ENCODE measurements at places on chromosomes 7 and 10.

- DNase-seq, result no peak
- H3K4me3 ChIP-seq, result no peak overlapping the region
- H3K4me1 ChIP-seq, result no peaks in the 10 kb centered on the region
- no peaks in the 10 kb centered on the region for H3K36me3 ChIP-seq
- H3K27me3 ChIP-seq, result no peaks in the 10 kb centered on the region
These were observed 326.6 kb upstream of the POM121L12 start for GRCh38 chr7:52708846-52709245.

DNA sequence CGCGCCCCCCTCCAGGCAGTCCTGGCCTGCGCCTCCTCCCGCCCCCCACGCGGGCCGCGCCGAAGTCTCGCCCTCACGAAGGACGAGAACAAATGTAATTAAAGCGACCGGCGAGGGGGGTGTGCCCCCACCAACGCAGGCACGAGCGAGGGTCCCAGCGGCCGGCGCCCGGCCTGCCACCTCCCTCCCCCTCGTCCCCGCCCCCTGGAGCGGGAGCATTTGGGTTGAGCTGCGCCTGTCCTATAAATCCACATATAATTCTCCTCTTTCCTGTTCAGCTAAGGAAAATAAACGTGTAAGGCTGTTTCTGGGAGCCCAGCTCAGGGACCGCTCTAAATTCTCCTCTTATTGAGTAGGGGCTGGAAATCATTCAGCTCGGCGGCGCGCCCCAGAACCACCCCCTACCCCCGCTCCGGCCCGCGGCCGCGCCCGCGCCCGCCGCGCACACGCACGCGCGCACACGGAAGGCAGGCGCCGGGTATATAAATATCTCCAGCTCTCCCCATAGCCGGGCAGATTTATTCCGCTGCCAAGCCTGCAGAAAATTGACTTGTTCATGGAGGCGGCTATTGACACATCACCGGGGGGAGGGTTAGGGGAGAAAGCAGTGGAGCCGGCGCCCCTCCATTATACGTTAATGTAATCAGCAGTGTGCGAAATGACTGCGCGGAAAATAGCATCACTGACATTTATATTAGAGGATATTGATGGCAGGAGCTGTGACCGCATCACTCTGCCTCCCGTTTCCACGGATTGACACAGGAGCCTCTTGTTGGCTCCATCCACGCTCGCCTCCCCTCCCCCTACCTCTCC, 61.6 kb upstream of the BTRC start:
- H3K4me1 ChIP-seq, result peaks cover 23% of the 10 kb centered on the region
- H3K27ac ChIP-seq, result no peak overlapping the region
- no peaks in the 10 kb centered on the region for H3K36me3 ChIP-seq
- H3K27me3 ChIP-seq, result peaks cover 62% of the 10 kb centered on the region

GRCh38 chr10:82402906-82403401, 528.0 kb downstream of the NRG3 start:
- no peak overlapping the region for H3K27ac ChIP-seq
- no peak overlapping the region for H3K4me3 ChIP-seq

GRCh38 chr7:21898265-21898930, 47.3 kb downstream of the CDCA7L start:
- peaks cover 15% of the 10 kb centered on the region for H3K36me3 ChIP-seq
- no peak for DNase-seq

DNA sequence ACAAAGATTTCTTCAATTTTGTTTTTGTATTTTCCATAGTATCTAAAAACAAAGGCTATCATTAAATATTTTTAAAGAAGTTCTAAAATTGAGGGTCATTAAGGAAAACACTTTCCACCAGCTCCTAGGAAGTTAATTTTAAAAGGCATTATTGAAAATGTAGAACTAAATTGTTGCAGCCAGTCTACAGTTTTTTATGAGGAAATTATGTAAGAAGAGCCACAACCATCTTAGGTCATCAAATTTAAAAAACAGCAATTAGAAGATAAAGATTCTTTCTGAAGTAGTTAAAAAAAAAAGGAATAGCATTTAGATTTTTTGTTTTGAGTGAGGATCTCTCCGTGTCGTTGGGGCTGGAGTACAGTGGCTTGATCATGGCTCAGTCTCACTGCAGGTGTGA, 161.7 kb downstream of the NRBF2 start:
- no peak overlapping the region for H3K4me3 ChIP-seq
- H3K27ac ChIP-seq, result no peak overlapping the region
- H3K36me3 ChIP-seq, result no peaks in the 10 kb centered on the region
- no peaks in the 10 kb centered on the region for H3K27me3 ChIP-seq
- H3K4me1 ChIP-seq, result no peaks in the 10 kb centered on the region

DNA sequence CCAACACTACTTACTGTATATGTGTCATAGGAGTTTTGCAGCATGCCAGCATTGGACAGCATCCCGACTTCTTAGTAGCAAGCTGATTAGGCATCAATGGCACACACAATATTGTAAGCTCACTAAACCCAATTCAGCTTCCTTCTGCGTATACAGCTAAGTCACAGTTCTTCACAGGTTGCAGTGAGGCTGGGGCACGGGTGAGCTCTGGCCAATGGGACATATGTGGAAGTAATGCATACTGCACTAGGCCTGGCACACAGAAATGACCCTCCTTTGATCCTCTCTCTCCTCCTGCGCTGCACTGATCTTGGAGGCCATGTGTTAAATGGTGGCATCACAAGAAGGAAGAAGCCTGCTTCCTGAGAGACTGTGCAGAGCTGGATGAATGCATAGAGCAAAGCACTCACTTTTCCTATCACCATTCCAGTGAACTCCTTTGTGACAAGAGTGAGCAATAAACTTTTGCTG, 11.9 kb downstream of the RAB11FIP2 start:
- H3K4me3 ChIP-seq, result no peak overlapping the region
- H3K4me1 ChIP-seq, result peaks cover 10% of the 10 kb centered on the region
- H3K27ac ChIP-seq, result no peak overlapping the region
- peaks cover 25% of the 10 kb centered on the region for H3K36me3 ChIP-seq
- no peaks in the 10 kb centered on the region for H3K27me3 ChIP-seq
- DNase-seq, result no peak

DNA sequence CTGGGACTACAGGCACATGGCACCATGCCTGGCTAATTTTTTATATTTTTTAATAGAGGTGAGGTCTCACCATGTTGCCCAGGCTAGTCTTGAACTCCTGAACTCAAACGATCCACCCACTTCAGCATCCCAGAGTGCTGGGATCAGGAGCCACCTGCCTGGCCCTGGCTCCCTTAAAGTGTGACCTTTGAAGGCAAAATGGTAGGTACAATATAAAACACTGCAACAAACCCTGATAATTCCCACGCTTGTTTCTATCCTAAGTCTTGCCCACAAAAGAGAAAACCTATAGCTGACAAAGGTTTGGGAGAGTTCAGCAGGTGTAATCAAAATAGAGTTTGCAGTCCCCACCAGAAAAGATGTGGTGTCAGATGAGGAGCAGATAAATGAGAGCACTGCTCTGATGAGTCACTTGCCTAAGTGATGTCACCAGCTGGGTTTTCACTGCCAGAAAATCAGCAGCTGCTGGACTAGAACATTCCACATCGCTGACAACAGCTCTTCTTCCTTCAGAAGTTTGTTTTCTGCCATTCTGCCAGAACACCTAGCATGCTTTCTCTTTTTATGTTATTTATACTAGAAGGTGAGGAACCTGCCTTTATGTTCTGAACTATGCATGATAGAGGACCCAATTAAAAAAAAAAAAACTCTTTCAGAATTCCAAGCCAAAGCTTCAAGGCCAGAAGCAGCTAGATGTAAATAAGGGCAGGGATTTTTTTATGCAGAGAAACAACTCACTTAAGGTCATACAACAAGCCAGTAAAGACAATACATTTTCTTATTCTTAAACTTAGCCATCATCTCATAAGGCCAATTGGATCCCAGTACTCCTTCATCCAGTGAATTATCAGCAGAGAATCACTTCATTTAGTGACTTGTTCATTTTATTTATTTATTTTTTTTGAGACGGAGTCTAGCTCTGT, 18.0 kb downstream of the PURB start:
- H3K36me3 ChIP-seq, result no peaks in the 10 kb centered on the region
- no peak overlapping the region for H3K4me3 ChIP-seq
- no peak overlapping the region for H3K27ac ChIP-seq

DNA sequence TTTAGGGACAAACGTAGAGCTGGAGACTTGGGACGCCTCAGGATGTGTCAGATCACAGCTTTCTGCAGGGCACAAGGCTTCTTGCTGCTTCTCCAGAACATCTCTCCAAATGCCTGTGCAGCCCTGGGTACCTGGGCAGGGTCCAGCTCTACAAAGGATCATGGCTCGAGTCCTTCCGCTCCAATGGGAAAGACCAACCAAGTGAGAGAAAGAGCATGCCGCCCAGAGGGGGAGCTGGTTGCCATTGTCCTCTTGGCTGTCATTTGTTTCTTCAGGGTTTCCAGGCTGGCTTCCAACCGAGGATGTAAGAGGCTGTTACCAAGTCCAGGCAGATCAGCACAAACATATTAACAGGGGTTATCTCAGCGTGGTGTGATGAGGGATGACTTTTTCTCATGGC, 5.6 kb upstream of the LEP start:
- H3K4me3 ChIP-seq, result no peak overlapping the region
- no peaks in the 10 kb centered on the region for H3K36me3 ChIP-seq
- DNase-seq, result no peak
- no peaks in the 10 kb centered on the region for H3K4me1 ChIP-seq

DNA sequence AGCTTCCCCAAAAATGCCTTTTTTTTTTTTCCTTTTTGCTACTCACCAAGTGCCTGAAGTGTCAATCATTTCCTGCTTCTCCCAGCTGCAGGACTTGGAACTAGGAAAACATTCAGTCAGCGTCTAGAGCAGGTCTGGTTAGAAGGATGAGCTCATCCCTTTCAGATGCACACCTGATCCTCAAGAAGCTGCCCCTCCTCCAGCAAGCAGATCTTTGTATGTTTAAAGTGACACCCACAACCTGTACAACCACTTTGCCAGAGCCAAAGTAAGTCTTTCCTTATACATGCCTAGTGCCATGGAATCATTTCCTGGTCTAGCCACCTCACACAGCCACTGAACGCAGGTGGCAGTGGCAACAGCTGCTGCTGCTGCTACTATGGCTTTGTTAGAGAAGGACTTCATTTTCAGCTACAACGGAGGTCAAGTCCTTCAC, 10.4 kb upstream of the USP54 start:
- peaks cover 4% of the 10 kb centered on the region for H3K4me1 ChIP-seq
- H3K27me3 ChIP-seq, result no peaks in the 10 kb centered on the region
- no peak overlapping the region for H3K4me3 ChIP-seq
- peaks cover 14% of the 10 kb centered on the region for H3K36me3 ChIP-seq

DNA sequence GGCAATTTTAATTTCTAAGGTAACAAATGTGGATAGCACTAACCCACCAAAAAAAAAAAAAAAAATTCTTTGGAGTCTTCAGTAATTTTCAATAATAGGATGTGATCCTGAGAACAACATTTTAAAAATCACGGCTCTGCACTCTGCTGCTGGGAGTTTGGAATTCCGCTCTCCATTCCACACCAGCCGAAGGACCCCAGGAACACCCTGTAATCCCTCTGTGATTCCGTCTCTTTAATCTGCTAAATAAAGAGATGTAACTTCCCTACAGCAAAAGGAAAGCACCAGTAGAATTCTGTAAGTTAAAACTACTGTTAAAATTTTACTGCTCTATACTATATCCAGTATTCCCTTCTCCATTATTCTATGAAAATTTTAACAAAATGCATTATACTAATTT, 284.5 kb downstream of the PTPRN2 start:
- H3K27ac ChIP-seq, result no peak overlapping the region
- H3K4me1 ChIP-seq, result peaks cover 2% of the 10 kb centered on the region
- peaks cover 2% of the 10 kb centered on the region for H3K27me3 ChIP-seq
- no peaks in the 10 kb centered on the region for H3K36me3 ChIP-seq

DNA sequence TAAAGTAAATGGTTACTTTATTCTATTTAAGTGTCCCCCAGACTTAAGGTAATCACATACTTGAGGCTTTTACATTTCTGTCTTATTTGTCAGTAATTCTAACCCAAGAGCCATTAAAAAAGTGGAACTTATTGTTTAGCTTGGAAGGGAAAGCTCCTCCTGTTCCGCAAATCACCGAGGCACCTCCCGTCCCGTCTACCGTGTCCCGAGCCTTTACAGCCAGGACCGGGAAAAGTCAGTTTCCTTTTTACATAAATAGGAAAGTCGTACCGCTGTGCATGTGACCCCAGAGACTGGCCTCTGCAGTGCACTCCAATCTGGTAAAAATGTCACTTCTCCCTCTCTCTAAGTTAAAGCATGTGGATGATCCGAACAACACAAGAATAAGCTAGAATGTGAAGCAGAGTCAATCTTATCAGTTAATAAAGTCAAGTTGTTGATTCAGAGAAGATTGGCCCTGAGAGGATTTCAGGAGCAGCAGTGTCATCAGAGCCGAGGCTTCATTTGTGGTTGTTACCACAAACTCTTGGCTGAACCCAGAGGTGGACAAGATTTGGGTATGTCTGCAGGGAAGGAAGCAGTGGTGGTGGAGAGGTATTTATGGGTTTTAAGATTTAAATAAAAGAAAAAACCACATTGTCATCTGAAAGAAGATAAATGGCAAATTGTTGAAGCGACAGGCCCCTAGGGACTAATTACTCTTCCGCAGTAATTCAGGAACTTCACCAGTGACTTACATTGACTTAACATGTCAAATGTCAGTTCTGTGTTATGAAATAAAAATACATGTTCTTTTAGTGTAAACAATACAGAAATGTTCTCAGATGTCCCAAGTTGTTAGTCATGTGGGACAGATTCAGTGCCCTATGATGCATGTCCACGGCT, 316.6 kb upstream of the ZNF32 start:
- no peaks in the 10 kb centered on the region for H3K36me3 ChIP-seq
- no peaks in the 10 kb centered on the region for H3K4me1 ChIP-seq
- DNase-seq, result no peak
- no peak overlapping the region for H3K4me3 ChIP-seq
- H3K27me3 ChIP-seq, result no peaks in the 10 kb centered on the region

DNA sequence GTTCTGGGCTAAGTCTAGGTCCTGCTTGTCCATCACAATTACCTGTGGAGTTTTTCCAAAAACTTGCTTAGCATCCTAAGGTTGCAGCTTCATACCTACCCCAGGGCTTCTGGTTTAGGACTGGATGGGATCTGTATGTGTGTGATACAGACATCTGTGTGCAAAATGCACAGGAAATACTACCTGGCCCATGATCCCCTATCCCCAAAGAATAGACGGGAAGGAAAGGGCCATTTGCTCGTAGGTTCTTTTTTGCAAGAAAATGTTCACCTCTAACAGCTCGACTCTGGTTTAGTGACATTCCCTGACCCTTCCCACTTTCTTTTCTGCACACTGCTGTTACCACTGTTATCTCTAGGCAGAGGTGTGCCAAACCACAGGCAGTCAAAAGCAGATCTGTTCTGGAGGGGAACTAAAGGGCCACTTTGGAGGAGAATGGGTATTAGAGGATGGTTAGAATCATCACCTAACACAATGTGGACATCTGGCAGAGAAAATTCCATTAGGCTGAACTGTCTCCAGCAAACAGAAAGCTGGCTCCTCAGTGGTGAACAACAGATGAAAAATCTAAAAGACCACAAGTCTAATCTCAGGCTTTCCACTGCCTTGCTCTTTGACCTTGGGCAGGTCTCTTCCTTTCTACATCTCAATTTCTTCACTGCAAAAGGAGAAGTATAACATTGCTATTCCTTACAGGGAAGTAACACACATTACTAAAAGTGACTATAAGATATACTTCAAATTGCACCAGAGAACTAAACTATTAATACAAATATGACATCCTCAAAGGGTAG, 107.4 kb downstream of the UBE2H start:
- no peaks in the 10 kb centered on the region for H3K27me3 ChIP-seq
- H3K27ac ChIP-seq, result no peak overlapping the region
- H3K4me3 ChIP-seq, result no peak overlapping the region
- peaks cover 9% of the 10 kb centered on the region for H3K4me1 ChIP-seq
